GM23248 (cell line): ENCODE measurements at places on chromosomes 16 and 17. TPM values are rescaled to one million over a fixed set of nuclear protein-coding genes. Genes with fewer than 3 reads are reported as not detected.

GRCh38 chr17:9402590-9403199 is 172.9 kb downstream of the STX8 start:
- DNase-seq = peak; percentile 48

DNA sequence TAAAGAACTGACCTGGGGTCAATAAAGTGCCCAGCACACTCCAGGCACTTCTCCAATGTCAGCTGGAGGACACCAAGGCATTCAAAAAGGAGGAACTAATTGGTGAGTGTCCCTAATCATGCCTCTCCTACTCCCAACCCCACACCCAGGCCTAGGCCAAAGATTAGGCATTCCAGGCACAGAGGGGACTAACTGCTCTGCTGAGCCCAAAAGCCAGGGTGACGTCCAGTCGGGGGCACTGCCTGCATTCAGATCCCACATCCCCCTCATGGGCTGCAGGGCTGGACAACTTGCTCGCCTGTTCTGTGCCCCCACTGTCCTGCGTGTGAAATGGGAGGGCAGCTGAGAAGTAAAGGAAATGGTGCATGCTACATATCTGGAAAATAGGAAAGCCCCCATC is 115.4 kb downstream of the DYNLRB2 start:
- no peak for DNase-seq

Gene C17orf100
- polyA plus RNA-seq = 5.2 and 5.5 TPM in 2 replicates

Gene SLC35B1
- 66.5 and 70.3 TPM in 2 replicates for polyA plus RNA-seq
